Stimulated activated CD8-positive, alpha-beta memory T cell treated with anti-CD3 and anti-CD28 coated beads, Interleukin-2, amount 100 ng/mL, for 1 hour (primary cell): ENCODE measurements at places on chromosomes 3 and 15.

GRCh38 chr3:21750080-21750696 is 822 bp downstream of the ZNF385D start:
- DNase-seq, result no peak

DNA sequence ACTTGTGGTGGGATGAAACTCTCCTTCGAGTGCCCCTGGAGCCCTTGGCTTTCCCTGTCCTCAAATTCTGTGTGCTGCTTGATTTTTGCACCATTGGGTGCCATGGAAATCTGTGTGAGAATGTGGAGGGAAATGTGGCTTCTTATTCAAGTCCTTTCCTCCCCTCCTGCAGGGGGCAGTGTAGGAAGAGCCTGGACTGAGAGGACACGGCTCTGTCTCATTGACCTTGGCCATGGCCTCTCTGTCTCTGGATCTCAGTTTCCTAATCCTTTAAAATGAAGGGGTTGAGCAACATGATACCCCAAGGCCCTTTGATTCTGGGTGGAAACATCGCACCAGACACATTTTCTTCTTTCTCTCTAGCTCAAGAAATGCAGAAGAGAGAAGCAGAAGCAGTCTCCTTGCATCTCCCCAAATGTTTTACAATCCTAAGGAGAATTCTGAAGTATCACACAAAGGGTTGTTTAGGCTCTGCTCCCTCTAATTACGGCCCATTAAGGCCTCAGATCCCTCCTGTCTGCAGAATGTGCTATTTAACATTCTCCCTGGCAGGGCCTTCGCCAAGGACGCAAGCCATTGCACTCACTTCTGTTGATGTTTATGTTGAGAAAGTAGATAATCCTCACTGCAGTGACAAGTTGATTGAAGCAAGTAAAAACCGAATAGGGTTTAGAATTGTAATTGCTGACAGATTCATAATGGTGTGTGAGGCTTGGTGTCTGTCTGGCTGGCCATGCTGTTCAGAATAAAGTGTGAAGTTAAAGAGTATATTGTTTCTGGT is 169.1 kb downstream of the TPRG1 start:
- no peak for DNase-seq

DNA sequence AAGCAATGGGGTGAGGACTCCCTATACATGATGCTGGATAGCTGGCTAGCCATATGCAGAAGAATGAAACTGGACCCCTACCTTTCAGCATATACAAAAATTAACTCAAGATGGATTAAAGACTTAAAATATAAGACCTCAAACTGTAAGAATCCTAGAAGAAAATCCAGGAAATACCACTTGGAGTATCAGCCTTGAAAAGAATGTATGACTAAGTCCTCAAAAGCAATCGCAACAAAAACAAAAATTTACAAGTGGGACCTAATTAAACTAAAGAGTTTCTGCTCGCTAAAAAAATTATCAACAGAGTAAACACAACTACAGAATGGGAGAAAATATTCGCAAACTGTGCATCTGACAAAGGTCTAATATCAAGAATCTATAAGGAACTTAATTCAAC is 94.3 kb downstream of the XRN1 start:
- DNase-seq, result no peak

- DNase-seq, result no peak
Observed at GRCh38 chr3:58048301-58048700, 40.1 kb downstream of the FLNB start.

DNA sequence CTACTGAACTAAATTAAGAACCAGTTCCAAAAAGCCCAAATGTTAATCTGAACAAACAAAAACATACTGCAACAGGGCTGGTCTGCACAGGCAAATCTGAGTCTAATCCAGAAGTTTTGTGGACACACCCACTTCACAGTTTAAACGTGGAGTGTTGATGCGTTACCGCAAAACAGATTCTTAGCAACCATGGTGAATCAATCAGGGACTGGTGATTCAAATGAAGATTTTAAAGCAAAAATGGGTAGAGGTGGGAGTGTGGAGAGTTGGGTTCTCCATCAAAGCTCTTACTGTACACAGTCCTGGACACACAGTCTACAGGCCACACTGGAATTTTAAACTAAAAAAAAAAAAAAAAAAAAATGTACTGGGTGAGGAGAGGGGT is 5.2 kb downstream of the ANXA2 start:
- DNase-seq, result no peak

GRCh38 chr3:35743218-35743617 is 103.9 kb downstream of the ARPP21 start:
- no peak for DNase-seq

DNA sequence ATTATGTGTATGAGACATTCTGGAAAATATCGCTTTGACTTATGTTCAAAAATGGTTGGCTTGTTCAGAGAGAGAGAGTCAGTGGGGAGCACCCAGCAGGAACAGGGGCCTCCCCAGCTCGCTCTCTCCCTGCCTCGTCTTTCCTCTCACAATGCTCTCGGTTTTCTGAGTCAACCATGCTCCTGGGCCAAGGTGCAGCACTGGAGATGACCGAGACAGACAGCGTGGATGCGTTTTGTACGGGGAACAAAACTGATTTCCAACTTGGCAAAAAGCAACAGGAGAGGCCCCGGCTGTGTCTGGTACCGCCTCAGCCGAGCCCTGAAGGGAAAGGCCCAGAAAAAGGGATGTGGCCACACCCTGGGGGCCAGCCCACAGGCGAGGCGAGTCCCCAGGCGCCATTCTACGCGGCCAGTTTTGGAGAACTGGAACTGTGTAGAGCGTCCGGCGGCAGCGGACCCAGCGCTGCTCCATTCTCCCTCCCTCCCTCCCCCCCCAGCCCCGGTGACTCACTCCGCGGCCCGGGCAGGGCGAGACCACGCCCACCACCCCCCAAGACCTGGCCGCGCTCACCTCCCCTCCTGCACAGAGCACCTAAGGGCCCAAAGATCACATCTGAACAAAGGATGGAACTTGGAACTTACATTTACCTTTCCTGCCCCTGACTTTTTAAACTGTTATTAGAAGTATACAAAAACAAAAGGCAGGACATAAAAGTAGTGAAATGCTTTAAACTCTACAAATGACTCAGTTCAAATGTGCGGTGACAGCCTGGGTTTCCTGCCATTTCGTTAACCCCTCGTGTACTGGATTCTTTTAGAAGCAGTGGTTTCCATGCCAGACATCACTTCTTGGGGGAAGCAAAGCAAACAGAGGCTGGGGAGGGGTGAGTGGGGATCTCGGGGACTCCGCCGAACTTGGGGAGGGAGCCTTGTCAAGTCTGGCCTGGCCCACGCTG is 12.7 kb downstream of the ATP10A start:
- peak; percentile 60 for DNase-seq

- DNase-seq, result no peak
Observed at GRCh38 chr3:45841420-45841756, 531 bp downstream of the LZTFL1 start.

DNA sequence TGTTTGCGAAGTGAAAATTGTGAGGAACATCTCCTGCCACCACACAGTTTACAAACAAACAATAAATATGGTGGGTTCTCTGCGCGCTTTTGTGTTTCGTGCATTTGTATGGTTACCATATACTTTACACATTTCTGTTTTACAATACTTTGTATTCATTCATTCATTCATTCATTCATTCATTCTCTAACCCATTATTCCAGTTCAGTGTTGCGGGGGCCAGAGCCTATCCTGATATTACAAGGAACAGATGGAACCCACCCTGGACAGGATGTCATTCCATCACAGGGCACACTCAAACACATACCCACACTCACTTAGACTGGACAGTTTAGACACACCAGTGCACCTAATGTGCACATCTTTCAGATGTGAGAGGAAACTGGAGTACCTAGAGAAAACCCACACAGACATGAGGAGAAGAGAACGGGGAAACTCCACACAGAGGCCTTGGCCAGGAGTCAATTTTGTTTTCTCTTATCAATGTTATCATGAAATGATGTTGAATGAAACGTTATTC is 160.5 kb downstream of the FNDC3B start:
- no peak for DNase-seq

DNA sequence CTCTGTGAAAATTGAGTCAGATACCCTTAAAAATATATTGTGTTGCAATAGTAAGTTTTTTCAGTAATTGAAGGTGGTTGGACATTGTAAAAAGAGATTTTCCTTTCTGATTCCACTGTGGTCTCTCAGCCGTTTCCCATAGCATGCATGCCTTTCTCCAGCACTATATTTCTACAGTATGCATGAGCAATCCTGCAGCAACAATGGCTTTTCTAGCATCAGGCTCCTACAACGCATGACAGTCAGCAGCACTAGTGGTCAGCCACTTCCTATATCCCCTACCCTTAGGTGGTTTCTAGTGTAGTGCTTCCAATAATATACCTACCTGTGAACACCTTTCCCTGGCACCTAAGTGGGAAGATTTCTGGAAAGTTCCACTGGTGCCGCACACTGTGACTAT is 55.4 kb upstream of the SNRPN start:
- DNase-seq, result no peak

DNA sequence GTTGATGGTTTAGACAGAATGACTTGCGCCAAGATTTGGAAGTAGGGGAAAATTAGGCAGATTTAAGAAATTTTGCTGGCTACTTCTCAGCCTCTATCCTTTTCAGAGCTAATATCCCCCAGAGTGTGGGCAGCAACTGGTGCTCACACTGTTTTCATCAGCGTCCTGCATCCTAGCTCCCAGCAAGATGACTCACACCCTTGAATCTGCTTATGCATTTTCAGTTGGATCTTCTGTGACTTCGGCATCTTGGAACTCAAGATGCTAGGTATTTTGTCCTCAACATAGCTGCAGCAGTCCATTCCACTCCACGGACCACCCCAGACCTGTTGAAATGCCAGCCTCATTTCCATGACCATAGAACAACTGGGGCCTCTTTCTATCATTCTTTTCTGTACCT is 336.1 kb upstream of the NR2F2 start:
- DNase-seq, result no peak

DNA sequence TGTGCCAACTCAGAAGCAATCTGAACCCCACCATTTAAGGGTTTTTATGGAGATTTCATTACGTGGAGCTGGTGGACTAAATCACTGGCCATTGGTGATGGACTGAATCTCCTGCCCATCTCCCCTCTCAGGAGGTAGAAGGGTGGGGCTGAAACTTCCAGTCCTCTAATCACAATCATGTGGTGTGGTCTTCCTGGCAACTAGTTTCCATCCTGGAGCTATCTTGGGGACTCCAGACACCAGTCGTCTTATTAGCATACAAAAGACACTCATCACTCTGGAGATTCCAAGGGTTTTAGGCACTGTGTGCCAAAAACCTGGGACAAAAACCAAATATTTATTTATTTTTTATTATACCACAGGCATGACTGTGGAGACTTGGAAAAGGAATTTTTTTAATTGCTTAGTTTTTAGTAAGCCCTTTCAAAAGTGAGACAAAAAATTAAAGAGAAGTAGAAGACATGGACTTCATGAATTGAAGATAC is 203.6 kb downstream of the WNT5A start:
- DNase-seq, result no peak

- DNase-seq, result no peak
Observed at GRCh38 chr15:47203993-47204392, 513.3 kb upstream of the SEMA6D start.

GRCh38 chr3:45273681-45274515 is 47.8 kb upstream of the TMEM158 start:
- DNase-seq, result no peak

- DNase-seq, result no peak
Observed at GRCh38 chr15:48381861-48382260, 50.6 kb downstream of the DUT start.

DNA sequence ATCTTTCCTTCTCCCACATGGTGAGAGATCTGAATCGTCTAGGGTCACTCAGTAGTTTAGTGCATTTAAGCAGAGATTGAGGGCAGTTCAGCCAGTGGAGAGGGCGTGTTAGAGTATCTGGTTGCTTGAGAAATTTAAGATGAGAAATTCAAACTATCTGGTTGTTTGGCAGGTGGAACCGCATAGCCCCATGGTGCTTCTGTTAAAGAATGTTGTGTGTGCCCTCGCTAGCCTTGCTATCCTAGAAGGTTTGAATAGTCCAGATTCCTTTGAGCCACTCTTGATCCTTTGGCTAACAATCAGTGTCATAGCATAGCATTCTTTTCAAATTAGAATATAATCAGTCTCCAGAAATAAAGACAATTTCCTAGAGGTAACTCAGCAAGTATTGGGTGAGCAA is 32.1 kb downstream of the ABHD17C start:
- no peak for DNase-seq

DNA sequence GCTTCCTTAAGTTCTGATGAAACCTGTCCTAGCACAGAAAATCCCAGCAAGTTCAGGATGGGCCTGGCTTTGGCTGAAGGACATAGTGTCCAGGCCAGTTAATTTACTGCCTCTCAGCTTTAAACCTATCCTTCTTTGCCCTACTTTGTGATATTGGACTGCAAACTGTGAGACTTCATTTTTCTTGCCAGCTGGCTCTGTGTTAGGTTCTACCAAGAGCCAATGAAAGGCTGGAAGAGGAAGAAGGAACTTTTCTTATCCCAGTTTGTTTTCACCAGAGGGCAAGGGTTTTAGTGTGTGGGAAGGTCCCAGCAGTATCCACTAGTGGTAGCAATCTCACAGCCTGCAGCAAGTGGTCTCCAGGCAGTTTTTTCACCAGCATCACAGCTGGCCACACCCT is 18.2 kb downstream of the DCUN1D1 start:
- no peak for DNase-seq

- DNase-seq, result no peak
Observed at GRCh38 chr15:81103857-81104256, 30.2 kb upstream of the CFAP161 start.

- no peak for DNase-seq
Observed at GRCh38 chr15:85725564-85725963, 69.2 kb downstream of the KLHL25 start.

DNA sequence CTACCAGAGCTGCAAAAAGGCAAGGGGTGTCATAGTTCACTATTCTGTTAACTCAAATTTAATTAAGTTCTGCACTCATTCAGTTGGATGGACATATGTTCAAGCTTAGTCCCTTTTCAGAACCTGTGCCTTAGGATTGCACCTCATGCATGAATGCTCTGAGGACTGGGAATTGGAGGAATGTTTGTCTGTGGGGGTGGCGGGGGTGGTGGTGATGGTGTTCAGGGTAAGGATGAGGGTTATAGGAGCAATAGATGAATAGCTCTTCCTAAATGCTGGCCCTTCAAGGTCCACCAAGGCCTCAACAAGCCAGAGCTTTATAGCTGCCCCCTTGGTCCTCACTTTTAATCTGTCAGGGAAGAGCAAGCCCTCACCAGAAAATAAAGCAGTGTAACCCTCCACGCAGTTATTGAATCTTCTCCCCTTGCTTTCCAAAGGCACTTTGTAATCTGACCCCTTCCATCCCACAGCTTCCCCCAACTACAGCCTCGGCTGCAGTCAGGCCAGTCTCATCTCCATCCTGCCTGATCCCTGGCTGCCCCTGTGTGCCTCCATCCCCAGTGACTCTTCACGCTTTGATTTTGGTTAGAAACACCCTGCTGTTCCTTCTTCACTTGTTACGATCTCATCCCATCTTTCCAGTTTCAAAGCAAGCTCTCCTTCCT is 221.6 kb upstream of the LMCD1 start:
- DNase-seq, result no peak

DNA sequence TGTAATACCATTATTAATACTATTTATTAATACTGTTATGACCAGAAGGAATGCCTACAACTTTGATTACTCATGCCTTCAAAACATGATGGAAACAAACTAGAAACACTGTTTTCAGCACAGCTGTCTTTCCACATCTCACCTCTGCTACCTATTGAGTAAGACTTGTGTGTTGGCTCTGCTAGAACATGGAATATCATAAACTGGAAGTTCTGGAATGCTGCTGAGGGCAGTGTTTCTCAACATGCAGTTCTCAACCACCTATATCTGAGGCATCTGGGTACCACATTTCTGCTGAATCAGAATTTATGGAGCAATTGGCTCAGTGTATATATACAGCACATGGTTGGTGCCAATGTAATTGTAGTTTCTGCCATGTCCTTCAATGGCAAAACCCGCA is 392.1 kb downstream of the TUSC7 start:
- DNase-seq, result no peak
